Inflammatory macrophage treated with lipopolysaccharide for 1 hour (primary cell): ENCODE measurements at places on chromosomes 7 and 10.

DNA sequence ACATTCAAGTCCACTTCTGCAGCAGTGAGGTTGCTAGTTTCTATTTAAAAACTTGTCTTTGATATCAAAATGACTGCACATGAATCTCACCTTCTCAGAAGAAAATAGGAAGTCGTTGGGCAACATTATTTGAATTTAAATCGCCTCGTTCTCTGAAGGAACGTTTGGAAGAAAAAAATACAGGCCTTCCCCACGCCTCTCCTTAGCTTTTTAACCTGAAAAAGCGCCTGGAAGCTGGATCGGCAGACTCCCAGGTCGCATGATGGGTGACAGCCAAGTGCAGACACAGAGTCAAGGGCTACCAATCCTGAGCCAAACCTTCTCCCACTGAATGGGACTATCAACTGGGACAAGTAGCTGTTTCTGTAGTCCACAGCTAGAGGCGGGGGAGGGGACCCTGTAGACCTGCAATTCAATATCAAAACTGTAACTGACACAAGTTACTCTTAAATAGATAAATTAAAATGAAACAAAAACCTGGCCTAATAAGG is 2.2 kb downstream of the FAM53B start:
- DNase-seq, result no peak

- DNase-seq, result no peak
Observed at GRCh38 chr7:22669692-22670421, 57.1 kb upstream of the IL6 start.

DNA sequence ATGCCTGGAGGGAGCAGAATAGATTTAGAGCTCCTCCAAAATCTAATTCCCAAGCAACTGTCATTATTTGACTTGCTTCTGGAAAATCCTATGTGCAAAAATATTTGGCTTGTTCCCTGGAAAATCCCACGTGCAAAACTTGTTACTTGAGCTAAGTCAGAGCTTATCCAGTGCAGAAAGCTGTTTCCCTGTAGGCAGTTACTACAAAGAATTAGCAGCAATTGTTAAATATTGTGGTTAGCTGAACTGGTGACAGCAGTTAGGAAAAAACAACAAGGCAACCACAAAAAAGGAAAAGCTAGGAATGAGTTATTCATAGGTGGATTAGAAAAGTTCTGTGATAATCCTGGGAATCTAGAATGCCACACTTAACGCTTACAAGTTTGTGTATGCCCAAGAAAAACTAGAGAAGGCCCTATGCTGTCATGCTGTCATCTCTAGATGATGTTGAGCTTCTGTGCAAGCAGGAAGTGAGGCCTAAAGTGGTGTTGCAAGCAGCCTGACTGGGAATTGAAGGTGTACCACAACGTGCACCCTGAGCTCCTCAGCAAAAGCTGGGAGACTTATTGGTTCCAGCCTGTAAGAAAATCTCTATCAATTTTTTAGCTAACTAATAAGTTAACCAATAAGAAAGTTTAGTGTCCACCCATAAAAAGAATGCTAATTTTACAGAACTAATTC is 738.6 kb upstream of the LRRTM3 start:
- DNase-seq, result no peak

DNA sequence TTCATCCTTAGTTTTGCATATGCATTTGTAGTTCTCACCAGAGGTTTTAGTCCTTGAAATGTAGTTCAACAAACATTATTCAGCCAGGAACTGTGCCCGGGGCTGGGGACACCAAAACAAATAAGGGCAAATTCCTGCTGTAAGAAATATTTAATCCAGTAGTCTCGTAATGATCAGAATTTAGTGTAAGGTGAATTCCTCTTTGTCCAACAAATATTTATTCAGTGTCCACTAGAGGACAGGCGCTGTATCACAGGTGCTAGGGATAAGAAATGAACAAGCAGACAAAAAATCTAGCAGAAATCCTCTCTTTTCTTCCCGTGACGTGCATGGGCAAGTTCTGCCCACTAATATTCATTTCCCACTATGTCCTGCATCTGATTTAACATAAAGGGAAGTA is 17.6 kb downstream of the LGI1 start:
- DNase-seq, result no peak

- DNase-seq, result no peak
Observed at GRCh38 chr10:103657061-103657591, 163.6 kb downstream of the NEURL1 start.

- DNase-seq, result no peak
Observed at GRCh38 chr10:112653851-112654250, 206.8 kb downstream of the VTI1A start.

- DNase-seq, result no peak
Observed at GRCh38 chr7:156178214-156178613, 366.0 kb upstream of the SHH start.

- no peak for DNase-seq
Observed at GRCh38 chr7:22625251-22625650, 101.7 kb upstream of the IL6 start.

GRCh38 chr10:28800144-28800543 is 122.8 kb downstream of the BAMBI start:
- DNase-seq, result no peak

DNA sequence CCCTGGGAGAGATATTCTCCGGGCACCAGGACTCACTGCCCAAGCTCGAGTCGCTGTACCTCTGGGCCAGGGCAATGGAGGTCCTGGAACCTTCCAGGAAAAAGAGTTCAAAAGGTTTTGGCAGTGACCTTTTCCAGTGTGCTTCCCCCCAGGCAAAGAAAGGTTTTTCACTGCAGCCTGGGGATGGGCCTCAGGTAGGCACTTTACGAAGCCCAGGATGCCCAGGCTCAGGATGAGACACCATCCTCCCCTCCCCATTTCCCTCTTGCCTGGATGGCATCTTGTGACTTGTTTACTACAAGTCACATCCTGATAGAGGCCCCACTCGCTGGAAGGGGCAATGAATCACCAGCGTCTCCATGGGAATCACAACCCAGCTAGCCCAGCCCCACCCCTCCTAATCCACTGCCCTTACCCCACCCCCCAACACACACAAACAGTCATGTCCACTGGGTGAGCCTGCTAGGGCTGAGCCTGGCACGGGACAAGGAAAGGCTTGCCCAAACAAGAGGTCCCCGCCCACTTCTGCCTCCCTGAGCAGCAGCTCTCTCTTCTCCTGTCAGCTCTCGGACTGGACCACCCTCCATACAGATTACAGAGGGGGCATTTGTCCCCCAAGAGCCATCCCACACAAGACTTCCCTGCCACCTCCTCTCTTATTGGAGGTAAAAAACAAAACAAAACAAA is 93.8 kb upstream of the SMNDC1 start:
- peak; percentile 44 for DNase-seq

- DNase-seq, result peak; percentile 56
Observed at GRCh38 chr10:5666008-5666840, at the start of gene ASB13. Gene ASB13 (minus strand): TSS chr10:5666595. CDS start chr10:5666551, 44 bp downstream.

DNA sequence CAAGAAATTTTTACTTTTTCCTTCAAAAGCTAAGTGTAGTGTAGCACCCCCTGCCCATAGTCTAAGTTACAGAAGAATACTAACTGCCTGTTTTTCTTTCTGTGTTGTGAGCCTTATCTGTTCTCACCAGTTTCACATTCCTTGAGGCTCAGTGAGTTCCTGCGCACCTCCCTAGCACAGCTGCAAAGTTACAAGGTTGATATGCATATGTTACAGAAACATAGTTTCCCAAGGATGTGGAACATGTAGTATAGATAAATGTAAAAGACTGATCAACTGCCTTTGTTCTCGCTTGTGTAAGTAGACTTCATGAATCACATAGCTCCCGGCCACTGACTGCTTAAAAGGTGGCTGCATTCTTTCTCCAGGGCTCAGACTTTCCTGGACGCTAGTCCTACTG is 6.7 kb upstream of the ZNF33B start:
- DNase-seq, result no peak

DNA sequence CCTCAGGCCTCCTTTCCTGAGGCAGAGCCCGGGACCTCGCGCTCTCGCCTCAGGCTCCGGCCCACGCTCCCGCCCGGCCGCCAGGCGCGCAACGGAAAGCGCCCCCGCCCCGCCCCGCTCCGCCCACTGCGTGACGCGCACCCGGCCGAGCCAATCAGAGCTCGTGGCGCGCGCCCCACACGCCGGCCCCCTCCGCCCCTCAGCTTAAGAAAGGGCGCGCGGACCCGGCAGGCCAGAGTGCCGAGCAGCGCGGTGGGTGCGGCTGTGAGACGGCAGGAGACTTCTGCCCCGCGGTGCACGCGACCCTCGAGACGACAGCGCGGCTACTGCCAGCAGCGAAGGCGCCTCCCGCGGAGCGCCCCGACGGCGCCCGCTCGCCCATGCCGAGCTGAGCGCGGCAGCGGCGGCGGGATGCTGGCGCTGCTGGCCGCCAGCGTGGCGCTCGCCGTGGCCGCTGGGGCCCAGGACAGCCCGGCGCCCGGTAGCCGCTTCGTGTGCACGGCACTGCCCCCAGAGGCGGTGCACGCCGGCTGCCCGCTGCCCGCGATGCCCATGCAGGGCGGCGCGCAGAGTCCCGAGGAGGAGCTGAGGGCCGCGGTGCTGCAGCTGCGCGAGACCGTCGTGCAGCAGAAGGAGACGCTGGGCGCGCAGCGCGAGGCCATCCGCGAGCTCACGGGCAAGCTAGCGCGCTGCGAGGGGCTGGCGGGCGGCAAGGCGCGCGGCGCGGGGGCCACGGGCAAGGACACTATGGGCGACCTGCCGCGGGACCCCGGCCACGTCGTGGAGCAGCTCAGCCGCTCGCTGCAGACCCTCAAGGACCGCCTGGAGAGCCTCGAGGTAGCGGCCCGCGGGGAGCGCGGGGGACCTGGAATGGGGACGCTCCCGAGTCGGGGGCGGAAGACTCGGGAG is at the start of gene NPTX2:
Gene NPTX2, plus strand, starts transcription at position 235 of the 909 bp plus-strand sequence. Its CDS starts 177 bp downstream, at position 412.
- DNase-seq, result no peak

- no peak for DNase-seq
Observed at GRCh38 chr7:156947120-156947843, 2.2 kb upstream of the NOM1 start.

GRCh38 chr10:34183016-34183796 is 631.9 kb downstream of the PARD3 start:
- DNase-seq, result no peak

GRCh38 chr10:121771966-121772365 is 155.9 kb downstream of the ATE1 start:
- no peak for DNase-seq

DNA sequence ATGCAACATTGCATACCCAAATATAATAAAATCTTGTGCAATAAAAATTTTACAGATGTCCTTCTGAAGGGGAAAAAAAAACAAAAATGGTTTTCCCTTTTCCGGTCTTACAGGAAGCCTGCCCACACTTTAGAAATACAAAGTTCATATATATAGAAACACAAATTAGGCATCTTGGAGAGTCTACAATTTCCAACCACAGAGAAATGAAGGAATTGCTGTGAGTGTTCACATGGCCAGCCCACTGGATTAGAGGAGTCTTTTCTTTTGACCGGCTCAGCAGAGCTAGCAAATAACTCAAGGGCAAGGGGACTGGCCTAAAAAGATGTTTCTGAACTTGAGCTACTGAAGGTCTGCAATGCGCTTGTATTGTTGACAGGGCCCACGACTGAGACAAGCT is 92.4 kb downstream of the GLI3 start:
- DNase-seq, result no peak
